ENCODE measurements at places on chromosomes 12 and 14. TPM values are rescaled to one million over a fixed set of nuclear protein-coding genes. Genes with fewer than 3 reads are reported as not detected.

The TEX22 gene
- 0.11 TPM for total RNA-seq

The RND1 gene
- 0.12 TPM for total RNA-seq

The C1QL4 gene
- 0.37 TPM for total RNA-seq

The NID2 gene
- total RNA-seq: 133 TPM

The CATSPERB gene
- total RNA-seq: 0.11 TPM

The ZNF84 gene
- total RNA-seq: 19.0 TPM

The TRIP11 gene
- 42.7 TPM for total RNA-seq

The PIP4P1 gene
- total RNA-seq: 39.4 TPM

The KLHL33 gene
- 0.11 TPM for total RNA-seq

The CMKLR1 gene
- total RNA-seq: not detected

The DHH gene
- total RNA-seq: 0.12 TPM

The SLC25A47 gene
- total RNA-seq: not detected

The TRIM9 gene
- 0.62 TPM for total RNA-seq

The MAP1LC3B2 gene
- 0.22 TPM for total RNA-seq

The SMCO2 gene
- total RNA-seq: 0.12 TPM

The STX2 gene
- total RNA-seq: 47.4 TPM

The SLC5A8 gene
- not detected for total RNA-seq
